ENCODE measurements at places on chromosomes 16 and 17.

GRCh38 chr16:71673582-71673973 is 47.6 kb downstream of the MARVELD3 start:
- DNase-seq: no peak

DNA sequence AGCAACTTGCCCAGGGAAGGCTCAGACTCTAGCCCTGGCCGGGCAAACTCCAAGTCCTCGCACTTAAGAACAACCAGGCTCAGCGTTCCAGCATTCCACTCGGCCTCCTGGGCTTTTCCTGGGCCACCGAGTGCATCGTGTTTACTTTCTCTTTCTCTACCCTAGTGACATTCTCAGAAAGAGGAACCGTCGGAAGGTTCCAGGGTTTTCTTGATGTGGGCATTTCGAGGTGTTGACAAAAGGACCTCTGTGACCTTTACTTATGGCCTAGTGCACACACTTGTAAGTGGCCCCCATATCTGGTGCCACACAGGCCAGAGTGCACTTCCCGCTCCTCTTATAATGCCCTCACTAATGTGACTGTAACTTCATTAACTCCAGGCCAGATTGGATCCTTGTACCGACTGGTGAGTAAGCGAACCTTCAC is 3.1 kb upstream of the BANP start:
- no peak for DNase-seq

DNA sequence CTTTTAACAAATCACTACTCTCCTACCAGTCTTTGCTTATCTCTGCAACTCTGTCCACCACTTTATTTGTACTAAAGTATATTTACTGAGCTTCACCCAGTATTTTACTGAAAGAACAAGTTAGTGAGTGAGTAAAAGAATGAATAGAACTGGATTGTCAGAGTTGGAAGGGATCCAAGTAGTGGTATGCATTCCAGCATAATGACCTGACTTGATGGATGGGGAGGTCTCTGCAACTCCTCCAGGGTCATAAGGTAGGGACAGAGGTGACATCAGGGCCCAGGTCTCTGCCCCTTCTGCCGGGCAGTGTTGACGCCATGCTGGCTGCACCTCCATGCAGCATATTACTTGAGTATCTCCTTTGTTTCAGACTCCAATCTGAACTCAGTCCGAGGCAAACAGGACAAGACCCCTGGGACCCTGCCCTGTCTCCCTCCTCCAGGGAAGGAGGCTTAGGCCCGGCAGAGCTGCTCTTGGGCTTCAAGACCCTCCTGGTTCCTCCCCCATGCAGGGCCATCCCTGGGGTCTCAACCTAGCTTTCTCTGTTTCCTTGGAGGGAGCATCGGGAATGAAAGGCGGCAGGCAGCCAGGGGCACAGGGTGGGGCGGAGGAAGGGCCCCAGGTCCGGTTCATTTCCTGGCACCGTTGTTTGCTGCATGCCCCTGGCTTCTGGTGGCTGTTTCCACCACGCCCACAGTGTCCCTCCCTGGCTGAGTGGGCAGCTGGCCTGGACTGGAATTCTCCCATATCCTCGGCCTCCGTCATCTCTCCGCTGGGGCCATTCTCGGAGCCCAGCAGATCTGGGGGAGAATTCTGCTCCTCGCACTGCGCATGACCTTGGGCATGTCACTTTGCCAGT is 12.4 kb upstream of the ITGA3 start:
- DNase-seq: no peak

GRCh38 chr17:82929676-82930042 is 89.8 kb upstream of the ZNF750 start:
- no peak for DNase-seq

DNA sequence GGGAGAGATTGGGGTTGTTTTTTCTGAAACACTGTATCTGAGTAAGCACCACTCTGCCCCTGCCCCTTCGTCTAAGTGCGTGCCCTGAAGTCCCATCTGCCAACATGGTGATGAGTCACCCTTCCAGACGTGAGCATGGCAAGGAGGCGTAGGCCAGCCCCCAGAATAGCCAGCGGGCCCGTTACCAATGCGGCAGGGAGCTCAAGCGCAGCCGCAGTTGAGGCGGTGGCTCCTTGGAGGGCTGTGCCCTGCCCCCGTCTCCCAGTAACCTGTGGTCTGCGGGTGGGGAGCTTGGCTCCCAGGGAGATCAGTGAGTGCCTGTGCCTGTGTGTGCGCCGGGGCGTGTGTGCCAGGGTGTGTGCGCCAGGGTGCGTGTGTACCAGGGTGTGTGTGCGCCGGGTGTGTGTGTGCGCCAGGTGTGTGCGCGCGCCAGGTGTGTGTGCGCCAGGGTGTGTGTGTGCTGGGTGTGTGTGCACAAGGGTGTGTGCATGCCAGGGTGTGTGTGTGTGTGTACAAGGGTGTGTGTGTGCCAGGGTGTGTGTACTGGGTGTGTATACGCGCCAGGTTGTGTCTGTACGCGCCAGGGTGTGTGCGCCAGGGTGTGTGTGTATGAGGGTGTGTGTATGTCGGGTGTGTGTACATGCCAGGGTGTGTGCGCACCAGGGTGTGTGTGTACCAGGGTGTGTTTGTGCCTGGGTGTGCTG is 98.6 kb upstream of the CHMP6 start:
- peak; percentile 79 for DNase-seq

Measured in activated naive CD4-positive, alpha-beta T cell treated with Interleukin-2 at 50 U/mL for 16 hours (primary cell).